BJ (cell line): ENCODE measurements at places on chromosomes 3 and 15.
A peak's percentile ranks its signal among the peaks of the same experiment; 100 is the strongest.

DNA sequence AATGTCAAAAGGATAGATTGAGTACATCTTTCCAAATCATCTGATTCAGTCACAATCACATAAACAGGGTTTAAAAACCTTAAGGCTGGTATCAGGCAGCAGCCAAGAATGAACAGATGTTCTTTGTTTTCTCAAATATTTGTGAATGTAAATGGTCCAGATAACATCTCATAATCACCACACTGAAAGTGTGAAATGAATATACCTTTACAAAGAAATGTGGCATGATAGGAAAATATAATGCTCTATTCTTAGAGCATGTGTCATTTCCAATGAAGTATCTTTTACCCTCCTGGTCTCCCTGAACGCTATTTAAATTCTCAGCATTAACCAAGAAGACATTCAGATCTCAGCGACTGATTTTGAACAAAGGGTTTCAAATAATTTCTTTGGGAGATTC, 8.8 kb upstream of the ACTC1 start:
- DNase-seq, result no peak

- no peak for DNase-seq
Observed at GRCh38 chr3:119641416-119641815, 19.0 kb downstream of the POPDC2 start.

DNA sequence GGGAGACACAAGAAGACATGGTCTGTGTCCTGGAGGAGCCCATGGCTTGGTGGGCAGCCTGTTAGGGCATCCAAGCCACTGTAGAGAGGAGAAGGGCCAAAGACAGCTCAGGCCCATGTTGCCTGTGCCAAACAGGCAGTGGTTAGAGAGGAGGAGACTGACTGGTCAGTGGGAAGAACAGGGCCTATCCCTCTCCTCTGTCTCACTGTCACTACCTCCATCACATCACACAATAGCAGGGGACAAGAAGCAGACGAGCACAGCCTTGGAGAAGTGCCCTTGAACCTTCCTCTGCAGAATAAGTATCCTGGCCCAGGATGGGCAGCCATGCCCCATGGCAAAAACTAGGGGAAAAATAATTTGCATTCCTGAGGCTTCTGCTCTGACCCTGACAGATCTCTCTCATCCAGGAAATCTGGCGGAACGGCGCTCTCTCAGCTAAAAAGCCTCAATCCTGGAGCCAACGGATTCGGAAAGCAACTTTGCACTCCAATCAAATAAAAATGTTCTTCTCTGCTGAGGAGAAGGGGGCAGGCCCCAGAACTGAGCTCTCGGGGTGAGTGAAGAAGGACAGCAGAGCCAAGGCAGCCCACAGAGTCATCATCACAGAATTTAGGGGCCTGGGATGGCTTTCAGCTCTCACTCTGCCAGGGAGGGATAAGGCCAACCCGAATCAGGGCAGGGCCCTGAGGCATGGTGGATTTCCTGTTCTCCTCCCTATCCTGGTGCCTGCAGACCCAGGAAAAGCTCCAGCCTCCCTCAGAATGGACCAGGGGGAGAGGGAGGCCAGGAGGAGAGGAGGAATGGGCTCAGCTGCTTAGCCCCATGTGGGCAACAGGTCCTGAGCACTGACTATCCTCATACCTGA, 1.6 kb downstream of the SHF start:
- no peak for DNase-seq

- DNase-seq, result no peak
Observed at GRCh38 chr3:23254282-23254681, 51.2 kb downstream of the UBE2E2 start.

GRCh38 chr3:158167737-158168557, 58.1 kb downstream of the RSRC1 start:
- DNase-seq, result peak; percentile 96

DNA sequence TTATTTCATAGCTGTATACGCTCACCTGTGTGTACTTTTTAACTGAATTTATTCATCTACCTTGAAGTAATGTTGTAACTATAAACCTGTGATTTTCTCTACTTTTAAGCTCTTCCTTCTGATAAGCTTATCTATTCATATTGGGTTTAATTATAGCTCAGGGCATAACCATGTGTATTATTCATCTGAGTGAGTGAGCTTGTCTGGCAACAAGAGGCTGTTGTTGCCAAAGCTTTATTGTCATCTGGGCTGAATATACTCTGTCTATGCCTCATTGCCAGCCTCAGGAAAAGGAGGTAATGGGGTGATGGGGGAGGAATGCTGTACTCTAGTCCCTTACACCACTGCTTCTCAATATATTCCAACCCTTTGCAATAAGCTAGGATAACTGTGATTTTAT, 292.4 kb downstream of the UBE2E2 start:
- no peak for DNase-seq

DNA sequence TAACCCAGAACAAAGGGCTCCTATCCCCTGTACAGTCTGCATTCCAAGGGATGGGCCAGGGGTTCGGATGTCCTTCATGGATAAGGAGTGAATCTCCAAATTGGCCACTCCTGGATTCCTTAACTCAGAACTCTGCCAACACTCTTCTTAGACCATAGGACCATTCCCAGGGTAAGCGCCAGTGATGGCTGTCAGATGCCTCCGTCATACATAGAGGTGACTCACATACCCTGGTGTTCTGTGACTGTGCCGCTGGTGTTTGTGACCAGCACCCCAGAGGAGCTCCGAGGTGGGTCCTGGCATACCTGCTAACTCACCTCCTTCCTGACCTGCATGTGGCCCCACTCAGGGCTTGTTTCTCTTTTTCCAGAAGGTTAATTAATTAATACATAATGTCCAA, 134.7 kb downstream of the KLF13 start:
- DNase-seq, result no peak

DNA sequence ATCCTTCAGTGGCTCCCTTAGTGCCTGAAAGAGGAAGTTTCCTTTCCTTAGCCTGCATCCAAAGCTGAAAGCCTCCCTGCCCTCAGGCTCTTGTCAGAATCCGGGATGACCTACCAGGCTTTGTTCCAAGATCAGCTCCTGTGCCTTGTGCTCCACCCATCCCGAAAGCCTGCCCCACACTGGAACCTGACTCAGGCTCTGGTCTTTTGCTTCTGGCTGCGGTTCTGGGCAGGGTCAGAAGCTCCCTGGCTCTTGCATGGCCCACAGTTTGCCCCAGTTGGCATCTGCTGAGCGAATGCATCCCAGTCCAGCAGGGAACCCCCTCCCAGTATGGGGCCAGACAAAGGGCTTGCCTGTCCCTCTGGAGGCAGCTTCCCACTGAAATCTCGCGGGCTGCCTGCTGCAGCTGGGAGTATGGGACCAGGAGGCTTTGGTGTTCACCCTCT, 25.9 kb upstream of the KIF23 start:
- DNase-seq, result peak; percentile 18

- DNase-seq, result no peak
Observed at GRCh38 chr3:124514683-124515082, 215.6 kb upstream of the UMPS start.

- no peak for DNase-seq
Observed at GRCh38 chr15:40523611-40524010, 41.2 kb downstream of the CCDC32 start.

DNA sequence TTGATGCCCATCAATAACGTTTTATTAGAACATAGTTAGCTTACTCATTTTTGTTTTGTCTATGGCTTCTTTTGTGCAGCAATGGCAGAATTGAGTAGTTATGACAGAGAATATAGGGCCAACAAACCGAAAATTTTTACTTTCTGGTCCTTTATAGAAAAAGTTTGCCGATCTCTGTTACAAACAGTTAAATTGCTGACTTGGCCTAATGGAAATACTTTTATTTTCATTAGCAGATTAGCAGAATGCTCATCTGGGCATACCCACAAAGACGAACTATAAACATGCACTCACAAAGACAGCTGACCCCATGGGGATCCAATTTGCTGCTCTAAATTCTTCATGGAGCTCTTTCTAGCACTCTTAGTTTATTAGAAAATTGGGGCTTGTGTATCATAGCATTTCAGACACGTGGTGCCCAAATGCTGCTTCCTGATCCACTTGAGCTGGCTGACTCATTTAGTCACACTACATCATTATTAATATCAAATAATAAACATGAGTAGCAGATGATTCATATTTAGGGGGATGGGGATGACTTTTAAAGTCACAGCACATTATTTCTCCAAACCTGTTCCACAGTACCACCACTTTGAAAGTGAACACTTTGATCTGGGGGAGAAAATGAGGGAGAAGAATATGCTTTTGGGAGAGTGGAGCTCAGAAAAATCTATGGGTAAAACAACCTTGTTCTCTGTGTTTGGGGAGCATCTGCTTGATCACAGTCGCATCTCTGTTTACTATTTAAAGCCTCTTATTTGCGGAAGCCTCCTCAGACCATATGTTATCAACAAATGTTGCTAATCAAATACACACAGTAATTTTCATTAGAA, 228.1 kb upstream of the FEZF2 start:
- DNase-seq, result peak; percentile 62

DNA sequence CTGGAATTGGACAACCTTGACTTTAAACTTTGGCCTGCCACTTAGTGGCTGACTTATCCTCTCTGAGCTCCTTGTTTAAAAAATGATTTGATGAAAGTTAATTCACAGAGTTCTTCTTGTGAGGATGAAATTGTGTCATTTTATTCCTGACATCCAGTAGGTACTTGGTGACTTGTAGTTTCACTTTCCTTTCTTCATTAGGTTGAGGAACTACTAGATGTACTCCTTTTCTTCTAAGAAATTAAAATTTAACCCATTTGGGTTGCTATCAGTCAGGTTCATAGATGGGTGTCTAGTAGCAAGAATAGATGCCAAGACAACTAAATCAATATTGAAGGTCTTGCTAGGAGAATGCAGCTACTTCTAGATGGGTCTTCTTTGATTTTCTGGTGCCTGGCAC, 5.2 kb downstream of the NR1D2 start:
- no peak for DNase-seq

DNA sequence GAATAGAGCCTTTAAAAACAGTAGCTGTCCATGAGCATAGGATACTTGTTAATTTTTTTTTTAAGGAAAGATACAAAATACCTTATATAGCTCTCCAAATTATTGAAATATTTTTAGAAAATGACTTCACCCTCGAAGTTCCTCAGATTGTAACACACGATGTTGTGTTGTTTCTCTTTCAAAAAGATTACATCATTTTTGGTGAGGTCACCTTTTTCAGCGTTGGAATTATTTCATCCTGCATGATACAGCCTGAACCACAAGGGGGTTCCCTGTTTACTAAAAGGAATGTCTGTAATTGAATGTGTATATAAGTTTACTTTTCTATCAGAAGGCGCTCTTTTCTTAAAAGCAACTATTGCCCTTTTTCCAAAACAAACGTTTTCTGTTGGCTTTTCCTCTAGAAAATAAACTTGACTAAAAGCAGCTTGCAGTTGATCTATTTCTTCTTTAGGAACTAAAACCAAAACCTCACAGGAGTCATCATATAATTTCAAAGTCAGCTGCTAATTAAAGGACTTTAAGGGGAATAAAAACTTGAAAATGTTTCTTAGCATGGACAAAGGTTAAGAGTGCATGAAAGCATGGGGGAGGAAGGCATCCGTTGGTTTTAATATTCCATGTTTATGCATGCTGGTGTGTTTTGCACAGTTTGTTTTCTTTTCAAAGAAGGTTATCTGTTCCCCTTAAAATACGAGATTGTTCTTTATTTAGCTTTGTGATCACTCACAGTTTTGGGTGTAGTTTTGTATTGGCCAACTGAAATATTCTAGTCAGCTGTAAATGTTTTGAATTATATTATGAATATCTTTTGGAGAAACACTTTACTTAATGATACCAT, 29.4 kb downstream of the LYSMD4 start:
- peak; percentile 89 for DNase-seq

GRCh38 chr3:182914341-182914740, 66.0 kb downstream of the DCUN1D1 start:
- DNase-seq, result peak; percentile 44

DNA sequence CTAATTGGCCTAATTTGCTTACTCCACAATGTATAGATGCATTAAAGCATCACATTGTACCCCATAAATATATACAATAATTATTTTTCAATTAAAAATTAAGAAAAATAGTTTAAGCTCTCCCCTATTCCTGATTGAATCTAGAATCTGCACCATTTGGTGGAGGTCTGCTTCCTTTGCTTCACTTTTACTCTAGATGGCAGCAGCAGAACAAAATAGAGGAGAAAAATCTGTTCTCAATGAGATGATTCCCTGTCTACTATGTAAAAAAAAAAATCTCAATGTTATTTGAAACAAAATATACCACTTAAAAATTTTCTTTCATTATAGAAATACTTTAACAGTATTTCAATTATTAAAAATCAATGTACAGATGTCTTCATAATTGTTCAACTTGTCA, 109.6 kb upstream of the FXR1 start:
- DNase-seq, result no peak

GRCh38 chr3:14261229-14261628, 82.6 kb downstream of the LSM3 start:
- peak; percentile 14 for DNase-seq

DNA sequence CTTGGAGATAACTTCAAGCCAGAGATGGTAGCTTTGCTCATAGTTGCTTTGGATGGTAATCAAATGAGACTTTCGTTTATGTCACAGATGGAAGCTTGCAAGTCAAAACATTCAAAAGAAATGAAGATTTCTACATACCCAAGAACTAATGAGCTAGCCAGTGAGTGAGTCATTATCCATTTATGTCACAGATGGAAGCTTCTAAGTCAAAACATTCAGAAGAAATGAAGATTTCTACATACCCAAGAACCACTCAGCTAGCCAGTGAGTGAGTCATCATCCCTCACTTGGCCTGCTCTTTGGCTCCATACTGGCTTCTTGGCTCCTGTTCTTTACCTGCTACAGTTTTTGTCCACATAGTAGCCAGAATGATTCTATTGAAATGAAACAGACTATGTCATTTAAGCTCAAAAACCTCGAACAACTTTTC, 559.8 kb upstream of the CBLB start:
- peak; percentile 98 for DNase-seq

DNA sequence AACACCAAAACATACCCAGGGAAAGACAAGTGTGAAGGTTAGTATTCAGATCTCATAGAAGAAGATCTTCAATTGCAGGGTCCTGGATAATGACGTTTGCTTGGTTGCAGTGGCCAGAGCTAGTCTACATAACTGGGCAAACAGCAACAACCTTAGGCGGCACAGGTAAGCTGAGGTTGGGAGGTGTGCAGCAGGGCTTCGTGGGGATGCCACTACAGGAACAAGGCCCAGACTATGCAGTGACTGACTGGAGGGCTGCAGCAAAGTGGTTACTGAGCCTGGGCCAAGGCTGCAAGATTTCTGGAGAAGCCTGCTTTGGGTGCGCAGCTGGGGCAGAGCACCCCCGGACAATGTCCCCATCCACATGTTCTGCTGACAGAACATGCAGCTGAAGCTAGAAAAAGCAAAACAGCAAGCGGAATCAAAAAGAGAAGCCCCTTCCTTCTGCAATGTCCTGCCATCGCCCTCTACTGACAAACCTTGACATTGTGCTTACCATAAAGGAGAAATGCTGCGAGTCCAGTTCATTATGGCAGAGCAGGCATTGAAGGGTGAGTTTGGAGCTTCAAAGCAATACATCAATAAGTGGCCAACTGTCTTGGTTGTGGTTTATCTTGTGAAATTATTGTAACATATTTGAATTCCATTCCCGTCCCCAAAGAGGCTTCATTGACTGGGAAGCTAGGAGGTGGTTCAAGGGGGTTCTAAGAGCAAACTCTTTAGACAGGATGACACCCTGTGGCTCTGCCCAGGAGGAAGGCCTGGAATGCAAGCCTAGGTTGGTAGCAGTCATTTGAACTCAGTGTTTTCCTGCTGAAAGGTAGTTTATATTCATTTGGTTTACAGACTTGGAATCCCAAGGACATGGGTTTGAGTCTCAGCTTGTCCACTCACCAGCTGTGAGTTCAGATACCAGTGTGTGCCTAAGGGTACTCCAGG, 217.0 kb downstream of the PDCD6IP start:
- DNase-seq, result no peak
